GF-D8 (cell line): ENCODE measurements at places on chromosomes 12 and 14.

DNA sequence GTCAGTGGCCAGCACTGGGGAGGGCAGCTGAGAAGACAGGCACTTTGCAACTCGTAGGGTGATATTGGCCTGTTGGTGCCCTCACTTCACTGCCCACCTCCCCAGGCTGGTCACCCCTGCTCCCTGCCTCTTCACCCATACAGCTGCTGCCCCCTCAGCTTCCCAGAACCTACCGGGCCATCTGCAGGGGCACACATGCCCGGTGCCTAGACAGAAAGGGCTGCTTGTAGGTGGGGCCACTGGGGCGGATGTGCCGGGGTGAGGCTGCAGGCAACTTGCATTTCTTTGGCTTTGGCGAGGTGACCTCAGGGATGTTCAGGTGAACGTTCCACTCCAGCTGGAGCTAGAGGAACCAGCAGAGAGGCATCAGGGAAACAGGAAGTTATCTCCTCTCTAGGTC, 17.2 kb downstream of the FAM186B start:
- no peak for DNase-seq

GRCh38 chr12:52125476-52125900, 46.0 kb downstream of the SMIM41 start:
- no peak for DNase-seq

DNA sequence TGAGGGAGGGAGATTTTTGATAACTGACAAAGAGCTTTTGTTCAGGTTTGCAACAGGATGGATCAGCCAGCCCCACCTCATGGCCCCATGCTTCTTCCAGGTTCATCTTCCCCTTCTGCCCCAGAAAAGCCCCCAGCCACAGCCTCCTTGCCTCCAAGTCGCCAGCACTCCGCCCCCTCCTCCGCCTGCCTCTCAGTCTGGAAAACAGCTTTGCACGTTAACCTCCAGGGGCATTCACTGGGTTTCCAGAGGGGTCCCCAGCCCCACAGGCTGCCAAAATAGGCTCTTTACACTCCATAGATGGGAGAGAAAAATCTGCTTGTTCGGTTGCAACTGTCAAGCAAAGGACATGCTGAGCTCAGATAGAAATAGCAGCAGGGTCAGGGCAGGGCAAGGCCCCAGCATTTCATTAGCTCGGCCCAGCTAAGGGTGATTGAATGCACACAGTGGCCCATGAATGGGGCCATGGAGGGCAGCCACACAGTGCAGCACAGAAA, 253.6 kb downstream of the ZFP36L1 start:
- no peak for DNase-seq

GRCh38 chr14:38994731-38995130, 108.3 kb downstream of the SEC23A start:
- no peak for DNase-seq

DNA sequence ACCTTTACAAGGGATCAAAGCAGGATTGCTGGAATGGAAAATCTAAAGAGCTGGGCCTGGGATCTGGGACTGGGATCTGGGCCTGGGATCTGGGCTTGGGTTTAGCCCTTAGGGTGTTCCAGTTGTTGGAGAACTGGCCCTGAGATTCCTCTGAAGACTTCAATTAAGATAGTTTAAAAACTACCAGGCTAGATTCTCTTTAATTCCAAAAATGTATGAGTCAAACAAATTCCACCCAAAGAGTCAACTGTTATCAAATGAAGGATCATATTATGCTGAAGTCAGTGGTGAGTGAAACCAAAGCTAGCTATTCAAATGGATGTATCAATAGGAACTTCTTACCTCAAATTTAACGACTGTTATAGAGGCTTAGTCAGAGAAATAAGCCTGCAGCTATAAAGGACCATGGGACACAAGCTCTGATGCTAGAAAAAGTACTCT, 40.5 kb downstream of the LIMA1 start:
- no peak for DNase-seq

GRCh38 chr12:5898874-5899273, 46.2 kb downstream of the ANO2 start:
- no peak for DNase-seq

DNA sequence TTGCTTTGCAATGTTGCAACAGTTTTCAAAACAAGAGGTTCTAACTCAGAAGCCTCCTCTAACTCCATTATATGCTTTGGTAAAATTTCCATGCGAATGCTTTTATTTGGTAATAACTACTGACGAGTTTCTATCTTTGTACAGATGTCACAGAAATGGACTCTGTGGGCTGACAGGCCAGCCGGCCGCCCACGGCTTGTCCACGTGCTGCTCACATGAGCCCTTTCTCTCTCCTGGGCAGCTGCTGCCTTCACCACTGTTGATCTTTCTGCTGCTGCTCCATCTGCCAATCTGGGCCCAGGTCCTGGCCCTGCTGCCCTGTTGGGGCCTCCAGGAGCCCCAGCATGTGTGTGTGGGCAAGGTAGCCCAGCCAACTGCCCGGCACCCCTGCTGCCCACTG, 168.2 kb upstream of the TMEM132C start:
- no peak for DNase-seq

DNA sequence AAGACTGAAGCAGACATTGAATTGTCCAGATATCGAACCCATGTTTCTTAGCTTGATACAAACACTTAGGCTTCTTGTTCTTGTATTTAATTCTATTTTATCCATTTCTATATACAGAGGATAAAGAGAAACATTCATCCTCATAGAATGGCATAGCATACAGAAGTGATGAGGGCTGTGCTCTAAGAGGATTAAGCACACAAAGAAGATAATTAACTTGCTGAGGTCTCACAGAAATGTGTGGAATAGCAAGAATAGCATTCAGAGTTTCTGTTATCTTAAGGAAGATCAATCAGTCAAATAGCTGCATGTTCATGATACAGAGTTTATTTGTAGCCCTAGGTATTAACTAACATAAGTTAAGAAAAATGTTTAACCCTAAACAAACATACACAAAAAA, 27.3 kb upstream of the STRAP start:
- DNase-seq, result no peak

DNA sequence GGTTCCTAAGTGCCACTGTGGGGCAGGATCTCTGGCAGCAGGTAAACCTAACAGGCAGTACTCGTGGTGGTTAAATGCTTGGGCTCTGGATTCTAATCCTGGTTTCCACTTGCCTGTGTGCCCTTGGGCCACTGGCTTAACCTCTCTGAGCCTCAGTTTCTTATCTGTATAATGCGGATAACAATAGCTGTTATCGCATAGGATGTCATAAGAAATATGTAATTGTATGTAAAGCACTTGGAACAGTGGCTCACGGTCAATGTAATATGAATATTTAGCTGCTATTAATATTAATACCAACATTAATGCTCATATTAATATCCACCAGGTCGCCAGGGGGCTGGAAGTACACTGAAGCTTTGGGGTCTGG, 16.8 kb downstream of the FOXN4 start:
- no peak for DNase-seq

DNA sequence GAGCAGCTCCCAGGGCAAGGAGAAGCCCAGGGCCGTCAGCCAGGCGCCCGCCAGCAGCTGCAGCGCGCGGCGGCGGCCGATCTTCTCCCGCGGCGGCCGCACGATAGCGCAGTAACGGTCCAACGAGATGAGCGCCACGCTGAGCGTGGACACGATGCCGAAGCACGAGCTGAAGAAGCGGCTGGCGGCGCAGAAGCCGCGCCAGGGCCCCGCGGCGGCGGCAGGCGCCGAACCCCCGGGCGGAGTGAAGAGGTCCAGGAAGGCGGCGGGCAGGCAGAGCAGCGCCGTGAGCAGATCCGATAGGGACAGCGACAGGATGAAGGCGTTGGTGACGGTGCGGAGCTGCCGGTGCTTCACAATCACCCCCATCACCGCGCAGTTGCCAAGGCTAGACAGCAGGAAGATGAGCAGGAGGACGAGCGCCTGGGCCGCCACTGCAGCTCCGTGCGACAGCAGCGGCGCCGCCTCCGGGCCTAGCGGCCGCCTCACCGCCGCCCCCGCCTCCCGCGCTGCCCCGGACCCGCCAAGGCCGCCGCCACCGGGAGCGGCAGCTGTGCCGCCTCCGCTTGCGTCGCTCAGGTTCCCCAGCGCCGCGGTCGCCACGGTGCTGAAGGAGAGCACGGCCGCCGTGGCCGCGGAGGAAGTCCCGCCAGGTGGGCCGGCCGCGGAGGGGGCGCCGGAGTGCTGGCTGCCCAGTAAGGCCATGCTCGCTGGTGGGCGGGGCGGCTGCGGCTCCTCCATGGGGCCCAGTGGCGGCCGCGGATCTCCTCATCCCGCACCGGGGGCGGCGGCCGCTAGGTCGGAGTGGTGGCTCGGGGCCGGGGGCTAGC, 479 bp downstream of the GPR135 start:
- DNase-seq, result no peak

GRCh38 chr12:111316671-111317070, 52.2 kb downstream of the PHETA1 start:
- DNase-seq, result no peak

GRCh38 chr14:55851961-55852360, 266.2 kb upstream of the PELI2 start:
- DNase-seq, result no peak

DNA sequence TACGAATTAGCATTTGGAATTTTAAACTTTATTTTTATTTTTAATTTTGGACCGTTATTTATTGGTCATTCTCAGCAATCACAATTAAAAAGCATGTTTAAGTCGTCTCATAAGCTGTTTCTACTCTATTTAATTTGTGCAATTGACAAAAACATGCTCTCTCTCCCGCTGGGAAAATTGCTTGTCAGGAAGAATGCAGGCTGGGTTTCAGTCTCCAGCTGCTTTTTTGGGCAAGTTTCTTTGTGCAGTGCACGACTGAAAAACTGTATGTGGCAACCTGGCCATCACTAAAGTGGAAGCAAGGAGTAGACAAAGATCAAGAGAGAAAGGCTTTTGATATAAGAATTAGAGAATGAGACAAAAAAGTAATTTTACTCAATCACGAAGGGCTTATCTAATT, 941.5 kb upstream of the MDGA2 start:
- DNase-seq, result no peak

- DNase-seq, result no peak
Observed at GRCh38 chr12:38508246-38508645, 191.7 kb downstream of the ALG10B start.

DNA sequence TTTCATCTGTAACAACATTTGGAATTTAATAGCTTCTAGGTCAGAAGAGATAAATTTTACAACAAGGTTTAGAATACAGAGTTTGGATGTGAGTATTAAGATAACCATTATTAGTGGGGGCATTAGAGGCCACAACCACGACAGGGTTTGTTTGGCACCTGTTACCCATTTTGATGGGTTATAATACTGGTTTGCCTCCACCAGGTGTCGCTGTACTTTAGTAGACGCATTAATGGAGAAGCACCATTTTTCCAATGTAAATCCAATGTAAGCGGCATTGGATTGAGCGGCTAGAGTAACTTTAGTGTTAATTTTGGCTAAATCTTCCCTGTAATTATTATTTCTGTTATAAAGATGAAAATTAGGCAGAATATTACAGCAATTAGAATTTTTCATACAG, 136.2 kb downstream of the SLCO1B3 start:
- DNase-seq, result no peak

DNA sequence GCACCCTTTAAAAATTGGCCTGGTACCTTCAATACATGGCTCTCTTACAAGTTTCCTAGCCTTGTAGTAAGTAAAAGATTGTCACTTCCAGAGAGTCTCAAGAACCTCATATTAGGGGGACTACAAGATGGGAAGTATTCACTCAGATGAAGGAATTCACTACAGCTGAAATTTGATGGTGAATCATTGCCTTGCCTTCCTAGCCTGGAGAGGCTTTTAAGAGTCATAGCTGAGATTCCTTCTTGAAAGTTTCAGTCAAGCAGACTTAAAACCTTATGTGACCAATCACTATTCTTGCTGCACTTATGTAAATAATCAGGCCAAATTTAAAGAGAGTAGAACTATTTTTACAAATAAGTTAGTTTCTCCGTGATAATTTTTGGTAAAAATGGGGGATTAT, 451.6 kb downstream of the TRHDE start:
- no peak for DNase-seq

DNA sequence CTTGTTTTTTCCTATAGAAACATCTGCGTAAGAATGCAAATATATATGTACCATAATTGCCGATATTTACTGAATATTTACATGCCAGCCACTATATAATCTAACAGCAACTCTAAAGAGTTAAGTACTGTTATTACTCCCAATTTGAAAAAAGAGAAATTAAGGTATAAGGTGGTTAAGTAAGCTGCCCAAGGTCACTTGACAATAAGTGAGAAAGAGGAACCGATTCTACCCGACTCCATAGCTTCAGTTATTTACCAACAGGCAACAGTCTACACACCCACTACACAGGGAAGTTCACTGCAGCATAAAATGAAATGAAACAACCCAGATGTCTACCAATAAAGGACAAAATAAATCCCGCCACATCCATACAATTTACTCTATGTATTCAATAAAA, 1.1 kb downstream of the MIS18BP1 start:
- DNase-seq, result peak; percentile 70

DNA sequence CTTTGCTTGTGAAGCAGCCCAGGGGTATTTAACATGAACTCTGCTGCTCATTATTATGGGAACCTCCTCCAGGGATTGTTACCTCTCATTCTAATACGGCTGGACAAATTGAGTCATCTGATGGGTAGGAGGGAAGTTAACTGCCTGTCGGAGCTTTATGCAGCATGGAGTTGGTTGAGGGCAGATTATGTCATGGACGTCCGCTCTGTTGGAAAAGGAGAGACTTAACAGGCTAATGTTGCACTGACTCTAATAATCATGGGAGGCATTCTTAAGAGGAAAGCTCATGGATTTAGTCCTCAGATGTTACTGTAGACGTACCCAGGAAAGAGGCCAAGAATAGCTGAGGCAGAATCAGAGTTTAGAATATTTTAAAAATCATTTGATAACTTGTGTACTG, 9.9 kb downstream of the POP5 start:
- no peak for DNase-seq

DNA sequence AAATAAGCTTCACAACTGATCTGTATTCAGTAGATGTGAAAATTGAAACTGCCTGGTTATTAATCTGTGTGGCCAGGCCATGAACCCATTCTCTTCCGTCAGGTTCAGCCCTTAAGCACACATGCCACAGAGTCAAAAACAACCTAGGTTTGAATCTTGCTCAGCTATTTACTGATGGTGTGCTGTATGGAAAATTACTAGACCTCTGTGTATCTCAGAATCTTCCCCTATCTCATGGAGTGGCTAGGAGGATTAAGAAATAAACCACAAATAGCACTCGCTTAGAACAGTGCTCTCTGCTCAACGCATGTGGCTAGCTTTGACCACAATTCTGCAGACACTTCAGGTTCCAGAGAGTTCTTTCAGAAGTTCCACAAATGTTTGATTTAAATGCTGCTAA, 240.7 kb upstream of the PLEKHG7 start:
- peak; percentile 84 for DNase-seq

GRCh38 chr14:89164168-89165073, 252.6 kb downstream of the FOXN3 start:
- DNase-seq, result no peak

GRCh38 chr12:119008691-119009221, 27.4 kb downstream of the SRRM4 start:
- no peak for DNase-seq

GRCh38 chr12:64044191-64044590, 177.9 kb downstream of the KICS2 start:
- no peak for DNase-seq
